Stimulated activated CD8-positive, alpha-beta memory T cell treated with anti-CD3 and anti-CD28 coated beads, Interleukin-4, amount 100 ng/mL, for 48 hours (primary cell): ENCODE measurements at places on chromosomes 4 and X.

- no peak for DNase-seq
These were observed 43.0 kb upstream of the IGFBP7 start for GRCh38 chr4:57153207-57153606.

DNA sequence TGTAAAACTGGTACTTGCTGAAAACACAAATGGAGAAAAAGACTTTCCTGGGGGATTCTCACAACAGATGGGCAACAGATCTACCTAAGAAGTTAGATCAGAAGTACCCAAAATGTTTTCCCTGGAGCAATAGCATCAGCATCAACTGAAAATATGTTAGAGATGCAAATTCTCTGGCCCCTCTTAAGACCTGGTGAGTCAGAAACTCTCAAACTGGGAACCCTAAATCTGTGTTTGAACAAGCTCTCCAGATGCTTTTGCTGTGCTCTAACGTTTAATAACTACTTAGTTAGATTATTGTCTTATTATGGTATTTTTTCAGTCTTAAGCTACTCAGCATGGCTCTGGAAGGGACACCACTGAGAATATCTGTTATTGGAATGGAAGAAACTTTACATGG is 55.2 kb upstream of the TRPC3 start:
- no peak for DNase-seq

GRCh38 chrX:136126872-136127406 is 20.4 kb upstream of the FHL1 start:
- DNase-seq, result no peak

- no peak for DNase-seq
These were observed 4.6 kb downstream of the HTRA3 start for GRCh38 chr4:8274066-8274652.

DNA sequence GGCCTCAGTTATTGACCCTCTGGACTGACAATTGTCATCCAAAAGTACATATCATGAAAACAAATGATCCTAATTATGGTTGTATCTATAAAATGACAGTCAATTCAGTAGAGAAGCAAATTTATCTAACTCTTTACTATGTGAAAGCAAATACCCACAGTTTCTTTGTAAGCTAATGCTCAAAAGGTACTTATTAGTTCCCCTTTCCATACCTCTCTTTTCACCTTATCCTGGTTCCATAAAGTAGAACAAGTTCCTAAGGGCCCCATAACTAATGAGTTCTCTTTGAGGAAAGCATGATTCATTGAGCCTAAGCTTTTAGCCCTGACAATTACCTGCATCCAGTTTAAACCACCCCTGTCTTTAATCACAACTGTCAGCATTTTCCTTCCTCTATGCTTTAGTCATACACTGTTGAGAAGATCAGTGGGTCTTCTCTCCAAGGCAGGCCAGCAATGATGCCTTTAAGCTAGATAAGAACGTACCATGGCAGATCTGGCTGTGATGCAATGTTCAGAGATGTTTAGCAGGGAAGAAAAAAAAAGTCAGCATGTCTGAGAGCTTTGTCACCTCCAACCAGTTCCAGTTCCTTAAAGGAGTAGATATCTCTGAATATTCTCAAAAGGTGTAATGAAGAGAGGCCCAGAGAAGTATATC is 179.7 kb upstream of the RASGEF1B start:
- DNase-seq, result no peak

GRCh38 chr4:99383833-99384392 is 31.4 kb upstream of the ADH1C start:
- DNase-seq, result no peak

- no peak for DNase-seq
These were observed 25.9 kb downstream of the PKD2 start for GRCh38 chr4:88033309-88033708.

GRCh38 chrX:75623535-75623934 is 100.7 kb upstream of the ZDHHC15 start:
- no peak for DNase-seq

GRCh38 chr4:108512615-108513505 is 107.5 kb upstream of the RPL34 start:
- DNase-seq, result peak; percentile 45

- no peak for DNase-seq
These were observed 45.3 kb upstream of the HELT start for GRCh38 chr4:184972991-184973390.

DNA sequence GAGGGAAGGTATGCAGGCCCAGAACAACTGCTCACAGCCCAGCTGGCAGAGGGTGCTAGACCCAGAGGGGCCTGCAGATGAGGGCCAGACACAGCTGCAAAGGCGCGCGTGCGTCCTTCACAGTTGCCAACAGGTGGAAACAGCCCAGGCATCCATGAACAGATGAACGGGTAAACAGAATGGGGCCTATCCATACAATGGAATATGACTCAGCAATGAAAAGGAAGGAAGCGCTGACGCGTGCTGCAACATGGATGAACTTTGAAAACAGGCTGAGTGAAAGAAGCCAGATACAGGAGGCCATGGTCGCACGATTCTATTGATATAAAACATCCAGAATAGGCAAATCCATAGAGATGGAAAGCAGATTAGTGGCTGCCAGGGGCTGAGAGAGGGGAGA is 83.1 kb upstream of the DDX3X start:
- no peak for DNase-seq
